ENCODE measurements at places on chromosomes 16 and 17. TPM values are rescaled to one million over a fixed set of nuclear protein-coding genes. Genes with fewer than 3 reads are reported as not detected.
A peak's percentile ranks its signal among the peaks of the same experiment; 100 is the strongest.

GRCh38 chr17:57955183-57955931 lies at the start of gene CUEDC1:
CUEDC1 (minus strand) TSS chr17:57955412; CDS start chr17:57885564, 69,848 bp downstream.
- DNase-seq = peak; percentile 95

DNA sequence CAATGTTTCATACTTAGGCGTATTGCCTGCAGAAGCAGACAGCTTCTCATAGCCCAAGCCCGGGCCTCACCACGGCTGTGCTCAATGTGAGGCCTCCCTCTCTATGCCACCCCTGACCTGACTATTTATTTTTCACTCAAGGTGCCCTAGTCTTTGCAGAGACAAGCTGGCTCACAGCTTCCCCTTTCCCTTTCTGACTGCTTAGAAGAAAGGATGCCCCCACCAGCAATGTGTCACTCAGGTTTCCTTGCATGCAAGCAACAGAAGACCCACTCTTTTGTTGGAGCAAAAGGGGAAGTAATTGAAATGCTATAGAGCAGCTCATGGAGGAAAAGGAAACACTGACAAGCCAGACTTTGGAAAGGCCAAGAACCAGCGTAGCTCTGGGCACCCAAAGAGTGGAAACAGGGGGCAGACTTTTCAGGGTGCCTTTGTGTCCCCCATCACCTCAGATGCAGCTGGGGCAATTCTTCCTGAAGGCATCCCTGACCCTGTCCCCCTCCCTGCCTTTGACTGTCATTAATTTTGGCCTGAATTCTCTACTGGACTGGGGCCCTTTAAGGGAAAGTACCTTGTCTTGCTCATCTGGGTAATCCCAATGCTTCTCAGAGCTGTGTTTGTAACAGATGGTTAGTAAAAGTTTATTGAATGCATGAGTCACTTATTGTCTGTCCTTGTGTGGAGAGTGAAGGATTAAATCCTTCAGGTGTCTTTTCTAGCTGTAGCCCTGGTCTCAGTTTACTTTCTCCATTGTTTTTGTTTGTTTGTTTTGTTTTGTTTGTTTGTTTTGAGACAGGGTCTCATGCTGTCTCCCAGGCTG lies 17.8 kb downstream of the RGS9 start:
- no peak for DNase-seq

ARL5C gene
- total RNA-seq = not detected

PPP1R27 gene
- total RNA-seq = not detected

- no peak for DNase-seq
These were observed 59.2 kb upstream of the ZNF750 start for GRCh38 chr17:82898976-82899514.

- peak; percentile 30 for DNase-seq
These were observed 2.7 kb downstream of the KRT35 start for GRCh38 chr17:41478237-41478636.

Data from posterior vena cava (tissue), 2 donors.